ENCODE measurements at places on chromosomes 5 and 9.

DNA sequence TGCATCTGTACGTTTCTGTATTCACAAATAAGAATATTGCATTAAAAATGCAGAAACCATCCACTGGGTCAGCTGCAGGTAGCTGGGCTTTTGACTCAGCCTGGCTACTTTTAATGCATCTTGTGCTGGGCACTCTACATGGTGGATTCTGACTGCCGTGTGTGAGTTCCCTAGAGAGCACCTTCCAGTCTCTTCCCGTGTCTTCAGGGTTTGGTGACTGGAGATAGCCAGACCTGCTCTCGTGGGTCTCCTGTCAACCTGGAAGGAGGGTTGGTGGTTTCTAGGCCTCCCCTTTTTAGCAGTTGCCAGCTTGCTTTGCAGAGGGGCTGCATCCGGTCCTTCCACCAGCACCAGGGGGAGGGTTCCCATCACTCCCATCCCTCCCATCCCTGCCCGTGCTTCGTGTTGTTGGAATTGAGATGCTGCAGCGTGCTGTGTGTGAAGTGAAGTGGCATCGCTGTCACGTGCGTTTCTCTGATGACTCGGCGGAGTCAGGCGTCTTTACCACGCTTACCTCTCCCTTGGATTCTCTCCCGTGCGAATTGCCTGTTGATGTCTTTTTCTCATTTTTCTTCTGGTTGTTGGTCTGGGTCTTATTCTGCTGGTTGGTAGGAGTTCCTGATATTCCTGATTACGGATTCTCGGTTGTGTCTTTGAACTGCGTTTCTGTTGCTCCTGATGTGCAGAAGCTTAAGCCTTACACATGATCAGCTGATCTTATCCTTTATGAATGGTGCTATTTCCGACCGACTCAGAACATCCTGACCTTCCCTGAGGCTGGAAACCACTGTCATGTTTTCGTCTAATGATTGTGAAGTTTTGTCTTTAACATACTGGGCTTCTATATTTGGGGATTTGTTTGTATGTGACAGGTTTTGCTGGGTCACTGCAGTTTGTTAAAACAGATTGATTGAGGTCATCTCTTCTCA, 16.9 kb downstream of the FBXW5 start:
- DNase-seq, result no peak

GRCh38 chr9:34651876-34652601, at the start of gene IL11RA:
Gene IL11RA (plus strand): TSS chr9:34652185. CDS start chr9:34655218, 3,033 bp downstream.
- peak; percentile 76 for DNase-seq

DNA sequence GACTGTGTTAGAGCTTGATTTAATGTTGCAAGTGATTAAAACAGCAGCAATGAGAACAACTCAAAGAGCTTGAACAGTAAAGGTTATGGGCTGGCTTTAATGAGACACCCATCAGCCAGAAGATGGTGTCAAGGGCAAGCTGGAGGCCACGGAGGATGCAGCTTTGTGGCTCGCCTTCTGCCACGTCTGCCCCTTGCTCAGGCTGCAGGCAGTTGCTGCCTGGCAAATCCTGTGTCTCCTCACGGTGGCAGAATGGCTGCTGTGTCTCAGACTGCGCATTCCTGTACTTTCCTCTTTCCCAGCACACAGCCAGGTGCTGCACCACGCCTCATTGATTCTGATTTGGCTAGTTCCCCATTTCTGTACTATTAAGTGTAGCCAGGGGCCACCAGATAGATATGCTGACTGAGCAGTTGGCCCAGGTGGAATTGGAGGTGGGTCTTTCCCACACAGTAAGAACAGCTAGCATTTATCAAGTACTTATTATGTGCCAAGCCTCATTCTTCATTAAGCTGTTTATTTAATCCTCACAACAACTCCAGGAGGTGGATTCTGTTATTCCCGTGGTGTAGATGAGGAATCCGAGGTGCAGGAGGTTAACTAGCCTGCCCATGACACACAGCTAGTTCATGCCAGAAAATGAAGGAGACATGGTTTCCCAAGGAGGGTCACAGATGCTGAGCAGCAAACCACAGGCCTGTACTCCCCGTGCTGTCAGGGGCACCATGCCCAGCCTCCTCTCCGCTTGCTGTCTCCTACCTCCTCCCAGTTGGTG, 3.5 kb downstream of the NXNL2 start:
- DNase-seq, result no peak

DNA sequence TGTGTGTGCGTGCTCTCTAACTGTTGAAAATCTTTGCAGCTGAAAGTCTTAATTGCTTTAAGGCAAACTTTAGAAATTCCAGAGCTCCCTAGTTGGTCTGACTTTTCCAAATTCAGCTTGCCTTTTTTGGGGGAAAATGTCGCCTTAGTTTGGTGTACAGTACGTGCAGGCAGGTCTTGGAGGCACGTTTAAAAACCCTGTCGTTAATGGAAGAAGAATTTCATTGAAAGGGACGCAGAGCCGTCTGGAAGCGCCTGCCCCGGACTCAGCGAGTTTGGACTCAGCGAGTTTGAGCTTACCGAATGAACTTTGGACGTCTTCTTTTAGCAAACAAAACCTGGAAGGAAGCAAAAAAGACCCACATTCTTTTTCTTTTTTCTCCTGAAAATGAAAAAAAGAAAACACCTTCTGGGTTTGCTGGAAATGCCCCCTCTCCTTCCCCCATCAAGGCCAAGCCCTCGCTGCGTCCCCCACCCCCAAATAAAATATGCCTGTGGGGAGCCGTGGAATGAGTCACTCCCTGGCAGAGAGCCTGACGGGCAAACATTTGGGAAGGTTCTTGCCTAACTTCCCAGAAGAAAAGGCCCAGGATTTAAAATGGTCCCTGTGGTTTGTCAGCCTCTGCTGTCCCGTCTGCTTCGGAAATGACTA, 1.5 kb downstream of the NEK6 start:
- DNase-seq, result no peak

DNA sequence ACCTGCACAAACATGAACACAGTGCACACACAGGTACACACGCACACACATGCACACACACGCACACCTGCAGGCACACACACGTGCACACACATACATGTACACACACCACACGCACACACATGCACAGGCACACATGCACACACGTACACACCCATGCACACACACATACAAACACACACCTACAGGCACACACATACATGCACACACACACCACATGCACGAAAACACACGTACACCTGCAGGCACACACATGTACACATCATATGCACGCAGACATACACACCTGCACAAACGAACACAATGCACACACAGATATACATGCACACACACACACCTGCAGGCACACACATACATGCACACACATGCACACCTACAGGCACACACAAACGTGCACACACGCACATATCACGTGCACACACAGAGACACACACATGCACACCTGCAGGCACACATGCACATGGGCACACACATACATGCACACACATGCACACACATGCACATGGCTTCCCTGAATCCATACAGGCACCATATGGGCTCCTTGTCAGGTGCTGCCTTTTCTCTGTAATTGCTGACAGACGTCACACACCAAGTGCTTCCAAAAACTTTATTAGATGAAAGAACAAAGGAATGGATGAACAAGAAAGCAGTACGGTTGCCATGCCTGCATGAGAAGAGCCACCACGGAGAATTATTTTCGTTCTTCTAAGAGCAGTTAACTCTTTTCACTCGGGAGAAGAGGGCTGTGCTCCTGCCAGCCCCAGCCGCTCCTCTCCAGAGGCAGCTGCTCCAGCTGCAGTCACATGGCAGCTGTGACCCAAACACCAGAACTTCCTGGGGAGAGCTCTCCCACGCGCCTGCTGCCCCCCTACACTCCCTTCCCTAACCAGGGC, 57.2 kb downstream of the EXD3 start:
- DNase-seq, result no peak

GRCh38 chr9:31783491-31783890, 601.0 kb upstream of the ACO1 start:
- no peak for DNase-seq

- no peak for DNase-seq
Observed at GRCh38 chr9:86907346-86907745, 40.0 kb downstream of the GAS1 start.

GRCh38 chr9:10674586-10674985, 61.8 kb upstream of the PTPRD start:
- no peak for DNase-seq

GRCh38 chr5:89471115-89471514, 588.1 kb upstream of the MEF2C start:
- DNase-seq, result no peak

DNA sequence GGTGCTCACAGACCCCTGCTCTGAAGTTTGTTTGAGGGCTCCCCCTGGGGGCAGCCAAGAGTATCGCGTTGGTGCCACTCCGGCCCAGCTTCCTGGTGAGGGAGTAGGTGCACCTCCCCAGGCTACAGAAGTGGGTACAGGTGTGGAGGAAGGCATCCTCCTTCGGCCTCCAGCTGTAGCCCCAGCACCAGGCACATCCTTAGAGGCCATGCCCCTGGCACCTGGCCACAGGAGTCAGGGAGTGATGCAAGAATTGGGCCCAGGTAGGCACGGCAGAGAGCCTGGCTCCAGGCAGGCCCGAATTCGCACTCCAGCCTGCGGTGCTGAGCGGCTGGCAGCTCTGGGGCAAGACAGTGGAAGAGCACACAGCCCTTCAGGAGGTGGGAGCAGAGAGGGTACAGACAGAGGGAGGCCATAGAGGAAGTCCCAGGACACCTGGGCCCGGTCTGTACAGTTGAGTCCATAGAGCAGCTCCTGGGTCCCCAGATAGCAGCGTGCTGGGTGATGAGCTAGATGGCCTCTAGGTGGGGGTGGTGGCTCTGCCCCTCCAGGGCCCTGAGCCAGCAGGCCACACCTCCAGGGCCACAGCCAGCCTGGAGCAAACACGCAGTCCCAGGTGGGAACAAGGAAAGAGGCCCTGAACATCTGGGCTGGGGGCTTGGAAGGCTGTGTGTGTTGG, 2.4 kb downstream of the SAPCD2 start:
- DNase-seq, result peak; percentile 47

DNA sequence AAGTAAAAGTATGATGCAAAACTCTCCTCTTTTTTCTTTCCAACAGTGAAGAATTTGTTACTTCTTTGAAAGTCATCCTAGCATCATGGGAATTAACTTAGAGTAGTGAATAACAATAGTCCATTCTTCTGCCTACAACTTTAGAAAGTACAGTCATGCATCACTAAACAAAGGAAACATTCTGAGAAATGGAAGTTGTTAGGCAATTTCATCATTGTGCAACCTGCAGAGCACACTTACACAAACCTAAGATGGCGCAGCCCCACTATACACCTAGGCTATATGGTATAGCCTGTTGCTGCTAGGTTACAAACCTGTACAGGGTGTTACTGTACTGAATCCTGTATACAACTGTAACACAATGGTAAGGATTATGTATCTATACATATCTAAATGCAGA, 1209.3 kb upstream of the C9orf72 start:
- DNase-seq, result no peak

- no peak for DNase-seq
Observed at GRCh38 chr9:22005702-22006606, 3.2 kb downstream of the CDKN2B start.

DNA sequence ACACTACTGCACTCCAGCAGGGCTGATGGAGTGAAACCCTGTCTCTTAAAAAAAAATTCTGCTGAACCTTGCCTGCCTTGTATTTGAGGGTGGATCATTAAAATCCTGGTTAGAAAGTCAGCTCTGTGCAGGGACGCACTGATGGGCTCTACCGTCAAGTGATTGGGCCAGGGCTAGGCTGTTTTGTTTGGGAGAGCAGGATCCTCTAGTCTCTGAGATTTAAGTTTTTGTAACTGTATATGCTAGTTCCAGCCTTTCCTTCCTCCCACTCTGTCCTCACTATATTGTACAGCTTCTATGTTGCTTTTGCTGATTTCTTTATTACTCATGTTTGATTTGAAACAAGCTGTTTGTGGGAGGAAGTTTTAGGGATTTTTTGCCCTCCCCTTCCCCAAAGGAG, 11.5 kb downstream of the DDX4 start:
- no peak for DNase-seq

- no peak for DNase-seq
Observed at GRCh38 chr9:82105729-82106128, 117.2 kb downstream of the SPATA31D1 start.

GRCh38 chr9:107918749-107919148, 429.2 kb upstream of the KLF4 start:
- DNase-seq, result no peak

DNA sequence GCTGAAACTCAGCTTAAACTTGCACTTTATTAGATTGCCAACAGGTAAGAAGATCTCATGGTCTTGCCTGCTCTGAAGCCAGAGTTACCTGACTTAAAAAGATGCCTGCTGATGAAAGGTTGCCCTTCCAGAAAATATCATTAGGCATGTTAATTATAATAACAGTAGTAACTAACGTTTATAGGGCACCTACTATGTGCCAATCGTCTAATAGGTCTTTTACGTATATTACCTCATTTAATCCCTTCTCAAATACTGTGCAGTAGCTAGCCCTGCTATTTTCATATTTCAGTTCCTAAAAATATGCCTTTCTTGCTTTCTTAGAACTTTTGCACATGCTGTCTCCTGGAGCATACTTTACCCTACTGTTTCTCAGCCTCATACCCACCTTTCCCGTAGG, 40.1 kb downstream of the TGFBR1 start:
- DNase-seq, result no peak

- DNase-seq, result no peak
Observed at GRCh38 chr5:1730487-1730847, 69.2 kb downstream of the MRPL36 start.

GRCh38 chr9:37341704-37342103, 80.8 kb upstream of the GRHPR start:
- DNase-seq, result no peak

DNA sequence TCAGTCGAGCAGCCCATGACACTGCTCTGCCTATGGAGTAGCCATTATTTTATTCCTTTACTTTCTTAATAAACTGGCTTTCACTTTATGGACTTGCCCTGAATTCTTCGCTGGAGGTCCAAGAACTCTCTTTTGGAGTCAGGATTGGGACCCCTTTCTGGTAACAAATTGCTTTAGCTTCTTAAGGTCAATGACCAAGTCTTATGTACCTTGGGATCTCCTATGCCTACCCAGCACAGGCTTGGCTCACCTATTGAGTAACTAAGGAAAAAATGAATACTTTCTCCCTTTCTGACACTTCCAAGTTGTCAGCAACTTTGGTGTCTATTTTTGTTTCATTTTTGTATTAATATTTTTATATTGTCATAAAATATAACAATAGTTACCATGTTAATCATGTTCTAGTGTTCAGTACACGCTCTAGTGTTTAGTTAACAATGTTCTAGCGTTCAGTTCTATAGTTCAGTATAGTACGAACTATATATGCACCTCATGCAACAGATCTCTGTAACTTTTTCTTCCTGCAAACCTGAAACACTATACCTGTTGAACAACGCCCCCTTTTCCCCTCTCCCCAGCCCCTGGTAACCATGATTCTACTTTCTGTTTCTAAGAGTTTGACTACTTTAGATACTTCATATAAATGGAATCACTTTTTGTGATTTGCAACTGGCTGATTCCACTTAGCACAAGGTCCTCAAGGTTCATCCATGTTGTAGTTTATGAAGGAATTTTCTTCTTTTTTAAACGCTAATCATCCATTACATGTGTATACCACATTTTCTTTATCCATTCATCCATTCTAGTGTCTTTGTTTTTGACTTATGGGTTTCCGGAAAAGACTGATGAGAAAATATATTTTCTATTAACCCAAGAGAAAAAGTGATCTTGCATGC, 1.8 kb upstream of the RHOBTB3 start:
- DNase-seq, result no peak

GRCh38 chr5:33490071-33490665, 49.4 kb downstream of the TARS1 start:
- DNase-seq, result no peak

- DNase-seq, result no peak
Observed at GRCh38 chr5:370311-370958, 48.9 kb downstream of the AHRR start.

Measured in occipital lobe (tissue), 3 donors.